ENCODE measurements at places on chromosomes 5 and 9.

- DNase-seq, result no peak
Measured at GRCh38 chr5:610011-610743, 2.0 kb upstream of the CEP72 start.

- DNase-seq, result no peak
Measured at GRCh38 chr9:69946800-69947437, 96.7 kb upstream of the MAMDC2 start.

GRCh38 chr5:801472-801871 is 16.9 kb upstream of the ZDHHC11B start:
- no peak for DNase-seq

GRCh38 chr5:42811591-42812446 is at the start of gene SELENOP:
Gene SELENOP (minus strand): TSS chr5:42811892. CDS start chr5:42808353, 3,539 bp downstream.
- DNase-seq, result peak; percentile 70

DNA sequence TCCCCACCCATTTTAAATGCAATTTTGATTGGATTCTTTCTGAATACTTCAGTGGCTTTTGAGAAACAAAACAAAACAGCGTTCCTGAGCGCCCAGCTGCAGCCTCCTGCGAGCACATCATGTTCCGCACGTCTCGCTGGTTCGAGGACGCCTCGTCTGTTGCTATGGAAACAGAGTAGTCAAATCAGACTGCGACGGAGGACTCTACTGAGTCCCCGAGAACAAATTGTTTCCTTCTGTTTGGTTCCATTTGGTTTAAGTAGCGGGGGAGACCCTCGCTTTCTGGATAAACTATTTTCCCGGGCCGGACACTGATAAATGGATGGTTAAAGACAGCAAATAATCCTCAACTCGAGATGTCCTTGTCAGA is 69.0 kb downstream of the SLC28A3 start:
- no peak for DNase-seq

DNA sequence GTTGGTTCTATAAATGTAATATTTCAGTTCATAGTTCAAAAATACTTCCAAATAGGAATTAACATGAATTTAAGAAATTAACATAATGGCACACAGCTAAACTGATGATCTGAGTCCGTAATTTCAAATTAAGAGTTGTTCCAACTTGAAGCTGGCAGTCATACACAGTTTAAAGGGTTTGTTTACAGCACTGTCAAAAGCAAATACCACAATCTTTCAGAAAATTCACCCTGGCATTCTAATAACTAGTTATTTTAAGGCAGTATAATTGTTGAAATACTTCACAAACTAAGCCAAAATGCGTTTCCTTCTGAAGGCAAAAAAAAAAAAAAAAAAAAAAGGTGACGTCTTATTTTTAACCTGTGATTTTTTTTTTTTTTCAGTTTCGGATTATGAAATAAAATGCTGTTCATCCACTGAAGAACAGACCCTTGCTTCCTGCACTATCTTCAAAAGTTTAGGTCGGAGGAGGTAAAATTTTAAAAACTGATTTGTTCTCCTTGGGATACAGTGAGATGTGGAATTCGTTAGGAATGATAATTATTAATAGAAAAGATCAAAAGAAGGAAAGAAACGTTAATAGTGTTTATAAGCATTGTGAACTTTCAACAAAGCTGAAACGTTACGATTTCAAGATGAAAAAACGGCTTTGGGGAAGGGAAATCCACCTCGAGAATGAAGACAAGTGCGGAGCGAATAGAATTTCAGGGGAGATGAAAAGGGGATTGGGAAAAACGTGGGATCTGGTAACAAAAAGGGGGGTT is 850 bp downstream of the IL6ST start:
- DNase-seq, result no peak
